ENCODE measurements at places on chromosomes 3 and 15. TPM values are rescaled to one million over a fixed set of nuclear protein-coding genes. Genes with fewer than 3 reads are reported as not detected.

GOLGA6D gene
- total RNA-seq = not detected

GOLGA8R gene
- 4.8 TPM for total RNA-seq

CACNA2D2 gene
- not detected for total RNA-seq

CPN2 gene
- total RNA-seq = not detected

NUSAP1 gene
- 16.3 TPM for total RNA-seq

Data from regular cardiac myocyte (primary cell).